ENCODE measurements at places on chromosomes 11 and 22. TPM values are rescaled to one million over a fixed set of nuclear protein-coding genes. Genes with fewer than 3 reads are reported as not detected.
A peak's percentile ranks its signal among the peaks of the same experiment; 100 is the strongest.

- DNase-seq = no peak
Observed at GRCh38 chr11:63845911-63846310, 7.0 kb downstream of the MARK2 start.

- DNase-seq = no peak
Observed at GRCh38 chr22:18058371-18059093, 19.3 kb upstream of the PEX26 start.

DNA sequence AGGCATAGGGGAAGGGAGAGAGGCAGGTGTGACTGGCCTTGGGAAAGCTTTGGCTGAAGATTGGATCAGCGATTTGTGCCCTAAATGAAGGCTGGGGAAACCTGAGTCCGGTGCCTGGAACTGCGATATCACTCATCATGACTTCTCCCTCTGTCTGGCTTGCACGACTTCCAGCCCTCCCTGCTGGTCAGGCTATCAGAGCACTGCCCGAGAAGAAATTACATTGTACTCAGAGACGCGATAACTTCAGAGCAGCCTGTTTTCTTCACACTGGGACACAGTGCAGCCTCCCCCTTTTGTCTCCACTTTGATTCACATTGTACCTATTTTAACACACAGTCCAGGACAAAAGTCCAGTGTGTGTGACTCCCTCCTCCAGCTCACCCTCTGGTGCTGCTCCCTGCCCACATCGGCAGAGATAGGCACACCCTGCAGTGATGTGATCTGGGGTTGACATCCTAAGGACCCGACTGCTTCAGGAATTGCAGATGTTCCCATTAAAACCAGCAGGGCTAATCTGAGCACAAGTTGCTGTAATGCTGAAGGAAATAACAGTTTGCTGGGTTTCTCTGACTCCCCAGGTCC is 62.1 kb upstream of the CADM1 start:
- DNase-seq = no peak

The RPS6KA4 gene
- polyA plus RNA-seq = 13.9 TPM

- no peak for DNase-seq
Observed at GRCh38 chr22:41263704-41264103, 22.3 kb downstream of the RANGAP1 start.

DNA sequence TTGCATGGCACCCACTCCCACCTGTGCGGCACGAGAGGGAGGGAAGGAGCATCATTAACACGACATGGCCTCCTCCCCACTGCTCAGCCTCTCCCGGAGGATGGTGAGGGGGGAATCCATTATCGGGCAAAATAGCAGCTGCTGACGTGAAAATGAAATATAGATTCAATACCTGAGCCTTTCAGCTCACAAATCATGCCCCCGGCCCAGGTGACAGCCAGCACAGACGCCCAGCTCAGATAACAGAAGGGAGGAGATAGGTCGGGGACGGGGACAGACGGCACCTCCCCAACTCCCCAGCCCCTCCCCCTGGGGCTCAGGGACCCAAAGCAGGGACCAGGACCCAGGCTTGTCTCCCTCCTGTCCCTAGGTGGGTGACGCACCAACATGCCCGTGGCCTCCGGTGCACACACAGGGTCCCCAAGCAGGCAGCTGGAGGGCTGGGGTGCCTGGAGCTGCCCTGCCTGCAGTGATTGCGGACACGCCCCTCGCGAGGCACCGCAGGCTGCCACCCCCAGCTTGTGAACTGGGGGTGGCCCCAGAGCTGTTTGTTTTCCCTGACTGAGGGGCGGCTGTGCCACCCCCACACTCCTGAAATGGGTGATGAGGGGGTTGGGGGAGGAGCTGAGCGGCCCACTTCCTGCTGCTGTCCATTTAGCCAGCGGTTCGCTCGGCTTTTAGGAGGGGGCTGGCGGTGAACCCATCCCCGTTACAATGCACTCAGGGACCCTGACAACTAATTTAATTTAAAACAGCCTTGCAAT is 31.7 kb downstream of the FLRT1 start:
- no peak for DNase-seq

GRCh38 chr11:117795638-117796455 is 1.2 kb downstream of the DSCAML1 start:
- no peak for DNase-seq

- no peak for DNase-seq
Observed at GRCh38 chr11:70325824-70326223, 55.3 kb downstream of the PPFIA1 start.

- no peak for DNase-seq
Observed at GRCh38 chr11:2143799-2144543, 4.8 kb upstream of the IGF2 start.

GRCh38 chr11:45646275-45646927 is 19.0 kb downstream of the CHST1 start:
- no peak for DNase-seq

DNA sequence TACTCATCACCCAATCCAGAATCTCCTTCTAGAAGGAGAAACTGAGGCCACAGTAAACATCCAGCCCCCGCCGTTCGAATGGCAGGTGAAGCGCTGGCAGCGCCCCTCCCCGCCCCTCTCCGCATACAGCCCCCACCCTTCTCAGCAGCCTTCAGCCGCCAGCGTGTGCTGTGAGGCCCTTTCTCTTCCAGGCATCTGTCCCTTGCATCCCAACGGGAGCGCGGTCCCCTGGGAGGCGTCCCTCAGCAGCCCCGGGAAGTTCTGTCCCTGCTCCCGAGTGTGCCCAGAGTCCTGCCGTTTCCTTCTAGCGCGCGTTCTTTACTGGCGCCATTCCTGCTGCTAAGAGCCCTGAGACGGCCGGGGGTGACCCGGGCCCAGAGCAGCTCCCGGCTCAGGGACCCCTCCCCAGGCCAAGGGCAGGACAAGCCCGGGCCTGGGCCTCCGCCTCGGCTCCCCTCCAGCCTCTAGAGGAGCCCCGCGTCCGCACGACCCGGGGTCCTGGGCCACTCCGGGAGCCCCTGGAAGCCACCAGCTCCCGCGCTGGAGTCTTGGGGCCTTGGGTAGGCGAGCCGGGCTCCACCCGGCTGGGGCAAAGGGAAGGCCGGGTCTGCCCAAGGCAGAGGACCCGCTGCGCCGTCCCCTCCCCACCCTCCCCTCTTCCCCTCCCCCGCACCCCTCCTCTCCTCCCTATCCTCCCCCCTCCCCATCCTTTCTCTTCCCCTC is 450.4 kb downstream of the OPCML start:
- no peak for DNase-seq

GRCh38 chr22:44599500-44600140 is 101.6 kb upstream of the RTL6 start:
- DNase-seq = no peak

DNA sequence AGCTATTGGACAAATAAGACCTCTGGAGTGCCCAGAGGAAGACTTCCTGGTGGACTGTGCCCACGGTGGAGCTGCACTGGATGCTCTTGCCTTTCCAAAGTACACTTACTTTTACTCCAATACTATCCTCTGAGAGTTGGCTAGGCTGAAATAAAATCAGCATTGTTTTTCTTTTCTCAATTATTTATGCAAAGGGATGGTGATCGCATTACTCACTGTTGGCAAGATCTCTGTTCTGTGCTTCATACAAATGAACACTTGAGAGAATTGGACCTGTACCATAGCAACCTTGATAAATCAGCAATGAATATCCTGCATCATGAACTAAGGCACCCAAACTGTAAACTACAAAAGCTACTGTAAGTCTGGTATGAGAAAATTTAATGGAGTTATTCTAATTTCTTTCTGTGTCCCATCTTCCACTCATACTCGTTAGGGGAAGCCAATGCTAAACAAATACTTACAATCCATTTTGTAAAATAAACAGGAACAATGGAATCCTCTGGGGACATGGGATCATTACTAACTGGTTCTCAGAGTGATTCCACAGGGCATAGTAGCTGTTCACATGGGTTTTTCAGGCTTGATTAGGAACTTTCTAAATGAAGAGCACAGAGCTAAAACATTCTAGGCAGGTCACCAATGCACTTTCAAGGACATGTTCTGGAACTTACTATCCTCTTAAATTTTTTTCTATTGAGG is 26.3 kb downstream of the NLRP14 start:
- no peak for DNase-seq

GRCh38 chr22:22565981-22566380 is 6.9 kb upstream of the PRAME start:
- no peak for DNase-seq

GRCh38 chr11:66048547-66049323 is at the start of gene GAL3ST3:
TSS of gene GAL3ST3 (minus strand) at chr11:66049161. CDS start at chr11:66045415, 3,746 bp downstream.
- no peak for DNase-seq

- DNase-seq = no peak
Observed at GRCh38 chr11:97847730-97848129, 1173.0 kb upstream of the CNTN5 start.

DNA sequence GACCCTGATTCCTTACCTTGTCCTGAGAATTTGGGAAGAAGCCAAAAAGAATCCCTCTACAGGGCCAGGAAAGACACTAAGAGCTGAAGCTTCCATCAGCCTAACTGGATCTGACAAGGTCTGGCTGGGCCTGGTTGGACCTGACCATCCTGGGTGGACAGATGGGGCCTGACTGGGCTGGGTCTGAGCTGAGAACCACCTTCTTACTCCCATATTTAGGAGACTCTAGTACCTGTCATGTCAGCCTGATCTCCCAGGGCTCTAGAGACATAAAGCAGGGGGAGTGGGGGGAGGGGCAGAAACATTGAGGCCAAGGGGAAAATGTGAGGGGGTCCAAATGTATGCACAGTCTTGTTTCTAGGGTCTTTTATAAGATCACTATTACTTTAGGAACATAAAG is 129.9 kb downstream of the BUD13 start:
- no peak for DNase-seq

DNA sequence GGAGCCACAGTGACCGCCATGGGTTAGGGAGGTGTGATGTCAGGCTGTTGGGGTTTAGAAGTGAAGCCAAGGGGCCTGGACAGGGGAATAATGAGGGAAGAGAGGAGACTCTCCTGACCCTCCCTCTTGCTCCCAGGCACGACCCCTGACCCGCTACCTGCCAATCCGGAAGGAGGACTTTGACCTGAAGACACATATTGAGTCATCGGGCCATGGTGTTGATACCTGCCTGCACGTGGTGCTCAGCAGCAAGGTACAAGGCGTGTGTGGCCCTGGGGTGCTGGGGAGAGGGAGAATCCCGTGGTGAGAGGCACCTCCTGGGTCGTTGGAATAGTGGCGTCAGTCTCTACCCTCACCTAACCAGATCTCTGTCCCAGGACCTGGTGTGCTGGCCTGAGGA is 29.5 kb downstream of the TREH start:
- DNase-seq = no peak

DNA sequence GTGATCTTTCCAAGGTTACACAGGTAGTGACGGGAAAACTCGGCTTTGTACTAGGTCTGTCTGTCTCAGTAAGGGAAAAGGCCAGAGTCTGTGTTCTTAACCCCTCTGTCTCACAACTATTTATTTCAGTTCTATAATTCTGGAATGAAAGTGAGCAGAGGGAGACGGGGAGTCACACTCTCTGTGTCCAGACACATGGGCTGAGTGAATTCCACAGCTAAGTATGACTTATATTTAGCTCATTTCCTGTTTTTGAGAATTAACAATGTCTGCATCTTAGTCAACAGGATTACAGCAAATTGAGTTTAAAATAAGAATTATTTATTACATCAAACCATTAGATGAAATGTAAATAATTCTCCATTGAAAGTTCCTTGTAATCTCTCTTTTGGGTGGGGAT is 62.5 kb upstream of the OR4B1 start:
- no peak for DNase-seq

- no peak for DNase-seq
Observed at GRCh38 chr11:89516496-89516895, 25.3 kb upstream of the NOX4 start.

- peak; percentile 61 for DNase-seq
Observed at GRCh38 chr22:43883012-43883661, 8.7 kb downstream of the PNPLA5 start.

- DNase-seq = no peak
Observed at GRCh38 chr11:61820174-61820573, 3.4 kb upstream of the FADS1 start.

The PYGM gene
- 2.4 TPM for polyA plus RNA-seq

The MAJIN gene
- polyA plus RNA-seq = 0.76 TPM

- DNase-seq = no peak
Observed at GRCh38 chr11:76592961-76593360, 77.6 kb downstream of the LRRC32 start.

The STK33 gene
- polyA plus RNA-seq = 37.1 TPM

DNA sequence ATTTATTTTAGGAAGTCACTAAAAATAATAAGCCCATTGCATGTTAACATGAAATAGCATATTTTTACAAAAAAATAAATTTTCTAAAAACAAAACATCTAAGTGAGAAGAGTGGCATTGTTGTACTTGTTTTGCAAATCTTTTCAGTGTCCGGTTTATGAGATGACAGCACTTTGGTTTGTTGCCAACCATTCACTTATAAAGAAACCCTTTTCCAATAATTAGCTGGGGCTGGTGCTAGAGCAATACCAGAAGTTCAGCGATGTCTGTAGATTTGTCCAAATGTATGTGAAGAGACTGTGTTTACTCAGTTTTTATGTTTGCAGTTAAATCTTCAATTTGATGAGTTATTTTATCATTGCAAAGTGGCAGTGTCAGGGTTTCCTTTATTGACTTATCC is 22.1 kb upstream of the KRTAP5-7 start:
- DNase-seq = no peak

GRCh38 chr11:12377106-12377823 is at the start of gene PARVA:
TSS of gene PARVA (plus strand) at chr11:12377571. CDS start at chr11:12377648, 77 bp downstream.
- DNase-seq = peak; percentile 81

The SPI1 gene
- 4.9 TPM for polyA plus RNA-seq

DNA sequence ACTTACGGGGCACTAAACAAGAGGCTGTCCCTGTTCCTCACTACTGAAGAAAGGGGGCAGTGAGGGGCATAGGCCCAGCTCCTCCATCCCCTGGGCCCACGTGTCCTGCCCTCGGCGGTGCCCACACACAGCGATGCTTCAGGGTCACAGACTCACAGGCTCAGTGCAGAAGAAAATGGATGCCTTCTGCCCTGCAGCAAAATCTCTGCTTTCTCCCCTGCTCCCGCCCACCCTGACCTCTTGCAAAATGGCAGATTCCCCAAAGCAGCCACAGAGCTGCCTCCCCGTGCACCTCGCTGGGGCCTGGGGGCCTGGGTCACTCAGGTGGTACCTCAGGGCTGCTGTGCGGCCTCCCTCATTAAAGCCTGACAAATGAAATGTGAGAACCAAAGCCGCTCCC is 204.0 kb downstream of the DSCAML1 start:
- DNase-seq = no peak

GRCh38 chr11:103618528-103618927 is 417.9 kb upstream of the DDI1 start:
- no peak for DNase-seq

The NCF4 gene
- polyA plus RNA-seq = 3.4 TPM

The NOX4 gene
- polyA plus RNA-seq = 54.0 TPM

The FADD gene
- 18.6 TPM for polyA plus RNA-seq

The TRIM5 gene
- 49.2 TPM for polyA plus RNA-seq
